ENCODE measurements at places on chromosomes 6 and 20. TPM values are rescaled to one million over a fixed set of nuclear protein-coding genes. Genes with fewer than 3 reads are reported as not detected.

DNA sequence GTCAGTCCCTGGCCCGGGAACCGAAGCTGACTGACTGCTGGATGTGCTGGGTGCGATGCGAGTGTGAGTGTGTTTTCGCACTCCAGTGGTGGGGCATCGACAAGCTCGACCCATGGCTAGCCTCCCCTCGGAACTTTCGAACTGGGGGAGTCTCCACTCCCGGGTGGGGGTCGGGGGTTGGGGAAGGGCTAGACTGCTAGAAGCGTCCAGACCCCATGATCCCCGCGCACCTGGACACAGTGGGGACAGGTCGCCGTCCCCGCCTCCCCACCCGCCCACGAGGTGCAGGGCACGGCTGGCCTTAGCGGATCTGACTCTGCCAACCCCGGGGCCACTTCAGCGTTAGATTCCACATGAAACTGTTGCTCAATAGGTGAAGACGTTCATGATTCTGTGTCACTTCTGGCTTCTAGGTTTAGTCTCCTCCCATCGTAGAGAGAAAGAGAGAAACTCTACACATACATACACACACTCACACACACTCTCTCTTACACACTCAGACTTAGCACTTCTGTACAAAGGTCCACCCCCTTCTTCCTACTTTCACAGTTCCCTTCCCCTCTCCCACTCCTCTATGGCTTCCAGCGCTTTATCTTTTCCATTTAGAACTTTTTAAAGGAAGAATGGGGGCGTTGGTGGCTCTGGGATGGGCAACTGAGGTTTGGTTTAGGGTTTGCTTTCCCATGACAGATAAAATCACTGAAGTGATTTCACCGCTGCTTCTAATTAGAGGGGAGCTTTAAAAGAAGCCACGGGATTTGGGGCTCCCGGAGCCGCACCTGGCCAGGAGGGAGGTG lies 5.1 kb upstream of the TFAP2A start:
- H3K4me3 ChIP-seq: peak overlapping the region; percentile 30
- no peak overlapping the region for H3K27ac ChIP-seq
- DNase-seq: no peak
- peaks cover 6% of the 10 kb centered on the region for H3K36me3 ChIP-seq
- peaks cover 45% of the 10 kb centered on the region for H3K4me1 ChIP-seq

- no peaks in the 10 kb centered on the region for H3K4me1 ChIP-seq
- no peaks in the 10 kb centered on the region for H3K36me3 ChIP-seq
- no peaks in the 10 kb centered on the region for H3K27me3 ChIP-seq
- no peak overlapping the region for H3K4me3 ChIP-seq
- no peak overlapping the region for H3K27ac ChIP-seq
Measured at GRCh38 chr6:40159865-40160264, 225.6 kb upstream of the MOCS1 start.

NR2E1 gene
- not detected for total RNA-seq

GRM1 gene
- total RNA-seq: not detected

XKR7 gene
- total RNA-seq: not detected

ELOVL4 gene
- 2.1 TPM for total RNA-seq

- DNase-seq: no peak
- H3K4me3 ChIP-seq: no peak overlapping the region
- no peak overlapping the region for H3K27ac ChIP-seq
- peaks cover 13% of the 10 kb centered on the region for H3K27me3 ChIP-seq
Measured at GRCh38 chr6:163985710-163986109, 571.2 kb downstream of the QKI start.

DNA sequence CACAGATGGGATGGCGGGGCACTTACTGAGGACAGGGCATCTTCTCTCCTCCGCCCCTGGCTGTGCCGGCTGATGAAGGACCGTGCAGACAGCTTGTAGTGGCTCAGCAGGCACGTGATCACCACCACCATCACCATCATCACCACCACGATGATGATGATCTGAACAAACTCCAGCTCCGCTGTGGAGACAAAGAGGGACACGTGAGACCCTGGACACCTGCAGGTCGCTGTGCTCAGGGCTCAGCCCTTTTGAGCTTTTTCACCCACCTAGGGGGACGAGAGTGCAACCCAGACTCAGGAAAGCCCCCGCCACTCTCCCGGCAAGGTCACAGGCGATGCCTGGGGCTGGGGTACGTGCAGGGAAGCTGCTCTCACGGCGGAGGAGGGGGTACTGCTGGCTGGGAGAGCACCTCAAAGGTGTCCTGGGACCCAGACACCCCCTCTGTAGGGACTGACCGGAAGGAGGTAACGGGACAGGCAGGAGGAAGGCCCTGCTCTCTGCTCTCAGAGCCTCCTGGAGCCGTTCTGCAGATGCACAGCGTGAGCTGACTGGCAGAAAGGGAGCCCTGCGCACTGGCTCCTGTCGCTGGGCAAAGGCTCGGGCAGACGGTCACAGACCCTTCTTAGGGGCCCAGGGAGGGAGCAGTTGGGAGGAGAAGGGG lies 39.4 kb upstream of the ZBP1 start:
- no peaks in the 10 kb centered on the region for H3K27me3 ChIP-seq
- no peak for DNase-seq
- no peak overlapping the region for H3K4me3 ChIP-seq
- H3K27ac ChIP-seq: no peak overlapping the region
- H3K36me3 ChIP-seq: no peaks in the 10 kb centered on the region

- no peaks in the 10 kb centered on the region for H3K27me3 ChIP-seq
- no peak for DNase-seq
- H3K4me1 ChIP-seq: no peaks in the 10 kb centered on the region
- no peak overlapping the region for H3K4me3 ChIP-seq
- H3K27ac ChIP-seq: no peak overlapping the region
Measured at GRCh38 chr6:79922018-79922417, 25.3 kb downstream of the ELOVL4 start.

SLC2A10 gene
- total RNA-seq: 0.07 TPM

FNDC11 gene
- 0.74 TPM for total RNA-seq

LST1 gene
- 27.0 TPM for total RNA-seq

- no peak overlapping the region for H3K27ac ChIP-seq
- H3K27me3 ChIP-seq: no peaks in the 10 kb centered on the region
- H3K4me1 ChIP-seq: no peaks in the 10 kb centered on the region
- DNase-seq: no peak
Measured at GRCh38 chr6:19524366-19525186, 312.6 kb upstream of the ID4 start.

DNA sequence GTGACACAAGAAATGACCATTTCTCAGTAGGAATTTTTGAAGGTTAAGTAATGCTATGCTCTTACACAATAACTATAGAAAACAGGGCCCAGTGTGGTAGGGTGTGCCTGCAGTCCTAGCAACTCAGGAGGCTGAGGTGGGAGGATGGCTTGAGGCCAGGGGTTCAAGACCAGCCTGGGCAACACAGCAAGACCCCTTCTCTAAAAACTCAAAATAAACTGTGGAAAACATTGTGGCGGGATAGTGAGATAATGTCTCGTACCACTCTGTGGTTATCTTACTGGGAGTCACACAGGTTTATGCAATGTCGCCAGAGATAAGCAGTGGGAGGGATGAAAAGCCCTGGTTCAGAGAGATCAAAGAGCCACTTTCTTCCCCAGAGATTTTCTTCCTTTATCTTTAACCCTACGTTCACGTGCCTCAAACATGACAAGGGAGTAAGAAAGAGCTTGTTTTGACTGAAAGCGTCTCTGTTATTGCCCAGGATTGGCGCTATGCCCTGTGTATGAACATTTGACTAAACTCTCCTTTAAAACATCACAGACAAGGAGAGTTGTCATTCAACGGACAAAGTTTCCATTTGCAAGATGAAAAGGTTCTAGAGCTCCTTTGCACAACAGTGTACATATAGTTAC lies 13.9 kb downstream of the GCM1 start:
- H3K27ac ChIP-seq: no peak overlapping the region
- H3K4me1 ChIP-seq: peaks cover 6% of the 10 kb centered on the region
- peaks cover 6% of the 10 kb centered on the region for H3K27me3 ChIP-seq
- no peak for DNase-seq

SLC22A1 gene
- 2.4 TPM for total RNA-seq

DNA sequence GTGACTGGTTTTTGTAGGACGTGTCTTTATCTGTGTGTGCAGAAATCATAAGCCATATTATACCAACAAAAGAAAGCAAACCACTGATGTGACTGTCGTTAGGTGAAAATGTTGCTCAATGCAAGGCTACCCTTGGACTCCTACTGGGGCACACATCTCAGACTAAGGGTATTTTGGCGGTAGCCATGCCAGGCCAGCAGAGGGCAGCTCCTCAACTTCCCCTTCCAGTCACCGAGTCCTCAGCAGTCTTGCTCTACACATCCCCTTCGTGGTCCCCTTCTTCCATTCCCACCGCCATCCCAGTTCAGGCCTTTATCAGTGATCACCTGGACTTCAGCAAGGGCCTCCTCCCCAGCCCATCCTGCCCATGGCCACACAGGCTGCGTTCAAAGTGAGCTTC lies 113.7 kb upstream of the GGTLC1 start:
- H3K36me3 ChIP-seq: no peaks in the 10 kb centered on the region
- DNase-seq: peak; percentile 41
- no peak overlapping the region for H3K27ac ChIP-seq
- peak overlapping the region; percentile 17 for H3K4me3 ChIP-seq
- H3K27me3 ChIP-seq: peaks cover 1% of the 10 kb centered on the region

RAMACL gene
- 1.4 TPM for total RNA-seq

AKAP12 gene
- 10.0 TPM for total RNA-seq

GRCh38 chr6:99013145-99013544 lies 65.4 kb upstream of the FBXL4 start:
- peaks cover 6% of the 10 kb centered on the region for H3K4me1 ChIP-seq
- no peaks in the 10 kb centered on the region for H3K36me3 ChIP-seq
- peaks cover 13% of the 10 kb centered on the region for H3K27me3 ChIP-seq
- no peak for DNase-seq
- no peak overlapping the region for H3K27ac ChIP-seq

GRCh38 chr6:13239530-13240455 lies 88.5 kb downstream of the TBC1D7 start:
- no peak overlapping the region for H3K27ac ChIP-seq
- peaks cover 8% of the 10 kb centered on the region for H3K27me3 ChIP-seq
- peaks cover 5% of the 10 kb centered on the region for H3K4me1 ChIP-seq
- no peak overlapping the region for H3K4me3 ChIP-seq
- DNase-seq: no peak
- H3K36me3 ChIP-seq: peaks cover 5% of the 10 kb centered on the region

ACTL10 gene
- 1.4 TPM for total RNA-seq

DNA sequence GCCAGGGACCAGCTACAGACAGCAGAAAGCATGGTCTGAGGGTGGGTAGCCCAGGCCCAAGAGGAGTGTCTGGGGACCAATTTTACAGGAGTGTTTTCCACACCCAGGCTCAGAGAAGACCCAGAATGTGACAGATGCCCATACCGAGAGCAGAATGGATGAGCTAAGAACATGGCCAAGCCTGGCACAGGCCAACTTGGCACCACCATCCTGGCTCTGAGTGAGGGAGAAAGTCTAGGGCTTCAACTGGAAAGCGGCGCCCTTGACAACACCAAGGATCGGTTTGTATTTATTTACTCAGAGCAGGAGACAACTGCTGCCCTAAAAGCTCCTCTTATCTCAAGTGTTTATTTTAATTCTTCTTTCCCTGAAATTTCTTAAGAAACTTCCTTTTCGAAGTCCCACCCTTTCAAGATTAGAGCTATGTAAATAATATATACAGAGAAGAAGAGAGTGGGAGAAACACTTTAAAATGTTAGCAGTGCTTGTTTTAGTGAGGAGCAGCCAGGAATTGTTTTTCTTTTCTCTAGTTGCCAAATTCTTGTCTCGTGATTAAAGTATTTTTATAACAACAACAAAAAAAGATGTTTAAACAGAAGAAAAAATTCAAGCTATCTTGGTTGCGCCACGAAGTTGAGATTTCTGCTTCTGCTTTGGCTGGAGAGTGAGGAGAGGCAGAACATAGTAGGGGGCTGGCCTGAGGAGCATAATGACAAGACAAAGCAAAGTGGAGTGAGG lies 16.2 kb downstream of the TNXB start:
- H3K27me3 ChIP-seq: peaks cover 58% of the 10 kb centered on the region
- no peaks in the 10 kb centered on the region for H3K36me3 ChIP-seq
- DNase-seq: no peak
- no peak overlapping the region for H3K4me3 ChIP-seq

SLC44A4 gene
- 0.23 TPM for total RNA-seq

DNA sequence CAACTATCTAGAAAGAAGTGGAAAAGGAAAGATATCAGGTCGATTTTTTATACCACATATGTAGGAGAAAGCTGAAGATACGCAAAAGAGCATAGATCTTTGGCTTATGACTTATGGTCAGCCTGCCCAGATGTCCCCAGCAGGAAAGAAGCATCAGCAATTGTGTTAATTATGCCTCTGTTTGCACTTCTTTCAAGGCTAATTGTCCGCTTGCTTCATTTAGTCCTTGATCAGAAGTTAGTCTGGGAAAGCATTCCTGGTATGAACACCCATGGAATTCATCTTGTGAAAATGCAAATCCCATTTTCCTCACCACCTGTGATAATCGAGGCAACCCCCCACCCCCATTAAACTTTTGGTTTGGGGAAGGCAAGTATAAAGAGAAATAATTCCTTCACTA lies 62.8 kb downstream of the ATP9A start:
- no peak for DNase-seq
- H3K4me1 ChIP-seq: no peaks in the 10 kb centered on the region
- H3K27ac ChIP-seq: no peak overlapping the region
- no peaks in the 10 kb centered on the region for H3K36me3 ChIP-seq

DNA sequence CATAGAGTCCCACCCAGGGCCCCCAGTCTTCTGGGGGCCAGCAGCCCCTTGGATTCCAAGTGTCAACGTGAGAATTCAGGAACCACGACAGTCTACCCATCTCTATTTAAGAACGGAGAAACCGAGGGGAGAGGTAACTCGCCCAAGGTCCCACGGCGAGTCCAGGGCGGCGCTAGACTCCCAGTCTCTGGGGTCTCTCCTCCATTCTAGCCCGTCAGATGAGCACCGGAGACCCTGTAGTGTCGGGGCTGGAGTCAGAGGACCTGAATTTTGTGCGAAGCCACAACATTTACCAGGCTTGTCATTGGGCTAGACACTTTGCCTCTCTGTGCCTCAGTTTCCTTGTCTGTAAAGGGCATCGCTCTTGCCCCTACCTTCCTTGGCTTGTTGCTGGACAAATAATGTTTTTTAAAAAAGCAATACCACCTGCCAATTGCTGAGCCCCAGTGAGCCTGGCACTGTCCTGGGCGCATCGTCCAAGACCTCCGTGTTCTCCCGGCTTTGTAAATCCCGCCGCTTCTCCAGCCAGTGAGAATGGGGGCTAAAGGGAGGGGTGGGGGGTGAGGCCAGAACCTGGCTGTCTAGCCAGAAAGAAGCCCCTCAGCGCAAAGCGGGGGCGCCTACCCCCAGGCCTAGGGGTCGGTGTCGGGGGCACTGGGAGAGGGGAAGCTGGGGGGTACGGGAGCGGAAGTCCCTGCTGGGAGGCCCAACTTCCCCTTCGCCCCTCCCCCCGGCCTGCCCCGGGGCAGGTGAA lies 91.7 kb downstream of the NCR2 start:
- peaks cover 31% of the 10 kb centered on the region for H3K27me3 ChIP-seq
- H3K4me1 ChIP-seq: peaks cover 18% of the 10 kb centered on the region
- H3K4me3 ChIP-seq: no peak overlapping the region
- H3K27ac ChIP-seq: no peak overlapping the region
- DNase-seq: no peak
- no peaks in the 10 kb centered on the region for H3K36me3 ChIP-seq

DNA sequence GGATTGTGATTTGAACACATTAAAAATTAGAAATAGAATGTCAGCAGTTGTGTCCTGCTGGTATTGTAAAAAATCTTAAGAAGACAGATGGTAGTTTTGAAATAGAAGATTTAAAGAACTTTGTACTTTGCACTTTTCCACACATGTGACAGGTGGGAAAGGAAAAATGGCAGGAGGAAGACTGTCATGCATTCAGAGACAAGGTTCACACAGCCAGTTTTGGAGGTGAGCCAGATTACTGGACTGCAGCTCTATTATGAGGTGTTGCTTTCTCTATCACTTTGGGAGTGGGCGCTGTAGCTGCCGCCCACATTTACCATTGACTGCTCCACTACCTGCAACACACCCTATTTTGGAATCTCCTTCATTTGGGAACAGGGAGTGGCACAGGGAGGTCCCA lies 12.1 kb upstream of the NDUFAF4 start:
- no peak overlapping the region for H3K27ac ChIP-seq
- no peak for DNase-seq
- no peaks in the 10 kb centered on the region for H3K36me3 ChIP-seq
- peaks cover 57% of the 10 kb centered on the region for H3K4me1 ChIP-seq

Data from activated T-cell treated with anti-CD3 and anti-CD28 coated beads, Interleukin-2, amount 50 U/mL, for 72 hours (primary cell).